ENCODE measurements at places on chromosomes 1 and 21.
A peak's percentile ranks its signal among the peaks of the same experiment; 100 is the strongest.

DNA sequence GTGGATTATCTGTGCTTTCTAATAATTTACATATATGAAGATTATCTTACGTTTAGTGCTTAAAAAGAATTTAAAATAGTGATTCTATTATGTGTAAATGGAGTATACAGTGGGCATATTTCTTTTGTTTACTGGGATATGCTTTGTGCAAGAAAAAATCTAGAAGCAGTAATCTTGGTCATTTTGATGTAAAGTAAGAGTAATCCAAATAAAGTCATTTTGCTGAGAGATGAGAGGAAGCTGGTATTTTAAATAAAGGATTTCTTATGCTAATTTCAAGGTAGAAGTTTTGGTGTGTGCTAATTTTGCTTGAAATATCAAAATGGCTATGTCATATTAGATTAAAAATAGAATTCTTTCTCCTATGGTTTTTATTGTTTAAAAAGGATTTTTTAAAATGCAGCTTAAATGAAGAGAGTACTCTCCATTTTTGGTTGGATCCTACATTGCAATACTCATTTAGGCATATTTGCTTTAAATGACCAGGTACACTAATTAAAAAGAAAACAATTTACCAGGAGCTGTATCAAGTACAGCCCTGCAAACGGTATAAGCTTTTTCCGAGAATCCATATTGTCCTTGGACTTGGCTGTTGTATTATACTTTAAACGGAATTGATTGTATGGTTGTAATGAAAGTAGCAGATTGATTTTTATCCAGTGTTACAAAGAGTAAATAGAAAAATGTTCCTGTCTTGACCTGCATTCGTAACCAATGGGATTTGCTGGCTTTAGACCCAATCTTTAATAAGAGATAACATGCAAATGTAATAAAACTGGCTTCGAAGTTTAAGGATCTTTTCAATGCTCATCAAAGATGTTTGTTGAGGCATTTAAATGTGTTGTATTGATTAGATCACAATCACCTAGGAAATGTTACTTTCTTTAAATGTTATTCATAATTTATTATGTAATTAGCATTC, 574.7 kb downstream of the USP25 start:
- DNase-seq = no peak

DNA sequence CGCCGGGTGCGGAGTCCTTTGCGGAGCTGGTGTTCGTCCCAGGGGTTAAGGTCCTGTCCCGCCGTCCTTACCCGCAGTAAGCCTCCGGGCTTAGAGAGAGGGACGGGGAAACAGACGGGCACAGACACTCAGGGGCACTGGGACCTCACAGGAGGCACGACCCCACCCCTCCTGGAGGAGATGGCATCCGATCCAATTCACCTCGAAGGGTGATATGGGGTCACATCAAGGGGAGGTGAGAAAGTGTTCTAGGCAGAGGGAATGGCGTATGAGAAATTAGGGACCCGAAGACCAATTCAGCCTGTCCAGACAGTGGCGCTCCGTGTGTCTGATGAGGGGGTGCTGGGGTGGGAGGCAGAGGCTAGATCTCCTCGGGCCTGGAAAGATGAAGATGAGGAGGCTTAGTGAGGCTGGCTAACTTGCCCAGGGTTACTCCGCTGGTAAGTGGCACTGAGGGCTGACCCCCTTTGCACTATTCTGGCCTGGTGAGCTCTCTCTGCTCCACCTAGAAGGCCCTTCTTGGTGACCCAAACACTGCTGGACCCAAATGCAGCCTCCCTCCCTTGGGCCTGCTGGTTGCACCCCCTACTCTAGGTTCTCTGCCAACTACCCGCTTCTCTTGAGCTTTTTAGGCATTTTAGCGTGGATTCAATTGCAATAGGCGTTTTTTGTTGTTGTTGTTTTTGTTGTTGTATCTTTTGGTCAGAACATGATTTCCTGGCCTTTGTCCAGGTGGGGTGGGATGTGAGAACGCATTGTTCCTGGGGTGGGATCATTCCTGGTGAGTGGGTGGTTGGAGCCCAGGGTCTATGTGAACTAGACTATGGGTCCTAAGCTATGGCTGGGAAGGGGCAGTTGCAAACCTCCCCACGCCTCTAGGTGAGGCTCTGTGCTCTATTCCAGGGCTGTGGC, 12.3 kb downstream of the BTBD19 start:
- no peak for DNase-seq

GRCh38 chr1:8460132-8460544, 142.2 kb downstream of the SLC45A1 start:
- DNase-seq = peak; percentile 45

DNA sequence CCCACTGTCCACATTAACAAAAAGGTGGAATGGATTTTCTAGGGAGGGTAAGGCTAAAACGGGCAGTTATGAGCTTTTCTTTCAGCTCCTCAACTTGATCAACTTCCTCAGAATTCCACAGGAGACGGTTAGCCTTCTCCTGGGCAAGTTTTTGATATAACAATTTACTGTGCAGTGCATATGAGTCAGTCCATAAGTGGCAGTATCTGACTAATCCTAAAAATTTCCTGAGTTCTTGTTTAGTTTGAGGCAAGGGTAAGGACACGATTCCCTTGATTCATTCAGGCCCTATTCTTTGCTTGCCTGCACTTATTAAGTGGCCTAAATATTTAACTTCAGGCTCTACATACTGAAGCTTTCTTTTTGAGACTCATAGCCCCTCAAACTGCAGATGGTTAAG, 6.2 kb upstream of the AADACL3 start:
- no peak for DNase-seq

DNA sequence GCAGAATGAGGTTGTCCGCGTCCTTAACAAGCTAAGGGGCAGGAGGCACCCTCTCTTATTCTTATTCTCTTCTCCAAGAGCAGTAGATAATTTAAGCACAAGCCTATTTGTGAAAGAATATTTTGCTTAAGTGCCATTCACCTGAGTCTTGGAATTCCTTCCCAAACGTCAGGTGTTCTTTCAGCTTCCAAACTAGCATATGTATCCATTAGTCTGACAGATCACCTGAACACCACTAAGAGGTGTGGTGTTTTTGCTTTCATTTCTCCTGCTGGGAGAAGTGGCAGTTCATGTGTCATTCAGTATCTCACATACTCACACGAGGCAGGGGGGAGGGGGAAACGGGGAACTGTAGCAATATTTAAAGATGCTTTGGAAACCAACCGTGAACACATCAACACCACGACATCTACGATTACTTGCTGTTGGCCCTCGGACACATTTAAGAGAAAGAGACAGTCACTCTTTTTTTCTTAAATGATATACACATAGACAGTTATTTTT, 45.5 kb upstream of the RBM15 start:
- no peak for DNase-seq

DNA sequence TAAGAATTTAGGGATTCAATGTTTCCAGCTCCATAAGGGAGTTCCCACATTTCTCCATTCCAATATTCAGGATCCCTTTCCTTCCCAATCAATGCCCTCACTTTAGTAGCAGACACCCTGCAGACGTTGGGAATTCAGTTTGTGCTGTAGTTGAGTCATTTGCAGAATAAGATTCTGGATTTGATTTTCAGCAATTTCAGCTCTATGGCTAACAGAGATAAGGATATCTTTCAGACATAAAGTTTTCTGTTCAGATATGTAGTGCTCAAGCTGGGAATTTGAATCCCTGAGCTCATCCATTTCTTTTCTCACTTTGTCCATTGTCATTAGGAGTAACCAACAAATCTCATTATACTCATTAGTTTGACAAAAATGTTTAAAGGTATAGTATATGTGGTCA, 13.1 kb downstream of the MPZL1 start:
- DNase-seq = no peak

- DNase-seq = no peak
Measured at GRCh38 chr1:45033356-45033755, 21.3 kb downstream of the UROD start.

- no peak for DNase-seq
Measured at GRCh38 chr1:45148209-45148825, 58.1 kb downstream of the ZSWIM5 start.

DNA sequence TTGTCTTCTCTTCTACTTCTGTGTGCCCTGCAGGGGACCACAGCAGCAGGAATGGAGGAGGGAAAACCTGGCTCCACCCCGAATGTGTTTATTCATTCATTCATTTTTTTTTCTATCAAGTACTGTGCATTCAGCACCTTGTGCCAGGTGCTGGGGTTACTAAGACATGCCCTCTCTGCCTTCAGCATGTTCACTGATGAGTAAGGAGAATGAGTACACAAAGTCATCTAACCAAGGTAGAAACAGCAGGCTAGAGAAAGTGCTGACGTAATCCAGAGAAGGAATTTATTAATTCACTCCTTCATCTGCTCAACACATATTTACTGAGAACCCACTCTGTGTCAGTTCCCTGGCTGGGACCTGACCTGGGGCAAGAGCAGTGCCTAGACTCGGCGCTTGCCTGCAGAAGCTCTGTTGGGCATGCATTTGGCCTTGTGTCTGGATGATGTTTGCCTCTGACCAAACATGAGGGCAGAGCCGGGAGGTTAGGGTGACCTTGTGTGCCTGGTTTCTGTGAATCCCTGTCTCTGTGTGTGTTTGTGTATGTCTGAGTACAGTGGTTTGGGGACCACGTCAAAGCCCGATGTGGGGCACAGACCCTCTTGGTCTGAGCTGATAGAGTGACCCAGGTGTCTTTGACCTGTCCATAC, 3.3 kb upstream of the MYOG start:
- DNase-seq = no peak

GRCh38 chr1:150516616-150517015, 1.1 kb downstream of the FALEC start:
- no peak for DNase-seq

- no peak for DNase-seq
Measured at GRCh38 chr21:23307065-23307464, 2300.2 kb downstream of the MRPL39 start.

DNA sequence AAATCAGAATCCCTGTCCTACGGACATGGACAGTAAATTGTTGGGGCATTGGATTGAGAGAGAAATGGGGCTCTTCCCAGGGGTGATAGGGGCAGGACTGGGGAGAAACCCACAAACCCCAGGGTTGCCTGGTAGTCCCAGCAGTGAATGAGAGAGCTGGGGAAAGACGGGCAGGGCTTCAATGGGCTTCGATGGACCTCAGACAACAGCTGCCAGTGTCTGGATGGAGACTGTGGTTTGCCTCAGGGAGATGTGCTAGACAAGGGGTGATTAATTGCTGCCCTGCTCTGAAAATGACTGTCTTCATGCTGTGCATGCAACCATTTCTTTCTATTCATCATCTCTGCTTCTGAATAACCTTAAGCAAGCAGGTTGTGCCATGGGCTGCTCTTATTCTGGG, 7.4 kb downstream of the GPR25 start:
- no peak for DNase-seq

DNA sequence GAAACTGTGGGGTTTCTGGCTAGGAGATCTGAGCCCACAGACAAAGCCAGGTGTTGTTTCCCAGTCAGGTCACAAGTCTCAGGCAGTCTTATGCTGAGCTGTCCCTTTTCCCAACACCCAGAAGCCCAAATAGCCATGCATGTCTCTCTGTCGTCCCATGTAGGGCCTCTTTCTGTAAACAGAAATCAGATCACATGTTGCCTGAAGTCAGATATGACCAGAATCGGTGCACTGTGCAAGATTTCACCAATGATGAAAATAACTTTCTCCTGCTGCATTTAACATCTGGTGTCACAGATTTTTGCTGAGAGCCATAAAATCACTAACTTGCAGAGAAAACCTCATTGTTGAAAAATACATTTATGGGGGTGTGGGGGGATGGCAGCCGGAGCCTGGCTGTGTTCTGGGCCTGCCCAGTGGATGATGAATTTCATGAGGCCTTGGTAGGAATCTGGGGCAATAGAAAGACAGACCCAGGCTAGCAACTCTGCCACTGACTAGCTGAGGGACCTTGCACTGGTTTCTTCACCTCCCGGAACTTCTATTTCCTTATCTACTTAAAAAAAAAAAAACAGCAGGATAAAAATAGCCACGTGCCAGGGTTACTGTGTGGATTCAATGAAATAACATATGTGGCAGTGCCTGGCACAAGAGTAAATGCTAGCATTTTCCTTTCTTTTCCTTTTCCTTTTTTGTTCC, 158.8 kb upstream of the NFIA start:
- DNase-seq = no peak

DNA sequence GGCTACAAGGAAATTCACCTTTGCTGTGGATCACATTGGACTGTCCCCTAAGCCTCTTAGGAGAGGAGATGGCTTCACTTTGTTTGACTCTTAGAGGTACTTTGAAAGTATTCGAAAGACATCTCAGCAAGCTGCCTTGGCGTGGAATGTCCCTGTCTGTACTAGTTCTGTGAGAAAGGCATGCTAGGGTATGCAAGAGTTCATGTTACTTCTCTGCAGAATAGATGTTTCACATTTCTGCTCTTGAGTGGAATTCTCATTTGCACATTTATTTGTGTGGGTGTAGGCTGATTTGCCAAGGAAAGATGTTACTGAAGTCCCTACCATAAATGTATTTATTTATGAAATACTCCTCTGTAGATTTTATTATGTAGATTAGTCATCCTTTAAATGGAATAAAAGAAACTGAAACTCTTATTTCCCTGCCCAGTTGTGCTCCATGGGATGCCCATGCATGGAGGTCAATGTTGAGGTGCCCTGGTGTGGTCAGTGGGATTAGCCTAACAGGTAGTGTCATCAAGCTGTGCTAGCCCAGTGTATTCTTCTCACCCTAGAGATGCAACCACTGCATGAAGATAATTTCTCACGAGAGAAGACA, 13.8 kb downstream of the MIA3 start:
- DNase-seq = no peak

GRCh38 chr1:42266253-42267135, 68.5 kb downstream of the FOXJ3 start:
- DNase-seq = no peak

- no peak for DNase-seq
Measured at GRCh38 chr1:203174324-203174985, 1.2 kb downstream of the MYBPH start.

- DNase-seq = no peak
Measured at GRCh38 chr1:116855773-116856201, 53.9 kb upstream of the PTGFRN start.

DNA sequence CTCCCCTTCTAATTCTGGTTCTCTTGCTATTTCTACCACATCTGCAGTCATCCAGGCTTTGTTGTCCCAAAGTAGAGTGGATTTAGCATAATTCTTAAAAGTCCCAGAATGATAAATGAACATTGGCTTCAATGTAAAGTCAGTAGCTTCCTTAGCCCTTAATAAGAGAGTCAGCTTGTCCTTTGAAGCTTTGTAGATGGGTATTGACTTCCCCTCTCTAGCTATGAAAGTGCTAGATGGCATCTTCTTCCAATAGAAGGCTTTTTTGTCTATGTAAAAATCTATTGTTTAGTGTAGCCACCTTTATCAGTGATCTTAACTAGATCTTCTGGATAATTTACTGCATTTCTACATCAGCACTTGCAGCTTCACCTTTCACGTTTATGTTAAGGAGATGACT, 181.4 kb upstream of the B3GALT2 start:
- DNase-seq = no peak

GRCh38 chr1:16115468-16115983, 40.3 kb downstream of the EPHA2 start:
- no peak for DNase-seq

GRCh38 chr1:216113181-216113580, 310.1 kb downstream of the USH2A start:
- DNase-seq = no peak

- DNase-seq = no peak
Measured at GRCh38 chr1:168987923-168988322, 118.6 kb upstream of the ATP1B1 start.

Measured in iPS DF 6.9 (cell line).